DMS79 (cell line): ENCODE measurements at places on chromosomes 7 and 10.
A peak's percentile ranks its signal among the peaks of the same experiment; 100 is the strongest.

DNA sequence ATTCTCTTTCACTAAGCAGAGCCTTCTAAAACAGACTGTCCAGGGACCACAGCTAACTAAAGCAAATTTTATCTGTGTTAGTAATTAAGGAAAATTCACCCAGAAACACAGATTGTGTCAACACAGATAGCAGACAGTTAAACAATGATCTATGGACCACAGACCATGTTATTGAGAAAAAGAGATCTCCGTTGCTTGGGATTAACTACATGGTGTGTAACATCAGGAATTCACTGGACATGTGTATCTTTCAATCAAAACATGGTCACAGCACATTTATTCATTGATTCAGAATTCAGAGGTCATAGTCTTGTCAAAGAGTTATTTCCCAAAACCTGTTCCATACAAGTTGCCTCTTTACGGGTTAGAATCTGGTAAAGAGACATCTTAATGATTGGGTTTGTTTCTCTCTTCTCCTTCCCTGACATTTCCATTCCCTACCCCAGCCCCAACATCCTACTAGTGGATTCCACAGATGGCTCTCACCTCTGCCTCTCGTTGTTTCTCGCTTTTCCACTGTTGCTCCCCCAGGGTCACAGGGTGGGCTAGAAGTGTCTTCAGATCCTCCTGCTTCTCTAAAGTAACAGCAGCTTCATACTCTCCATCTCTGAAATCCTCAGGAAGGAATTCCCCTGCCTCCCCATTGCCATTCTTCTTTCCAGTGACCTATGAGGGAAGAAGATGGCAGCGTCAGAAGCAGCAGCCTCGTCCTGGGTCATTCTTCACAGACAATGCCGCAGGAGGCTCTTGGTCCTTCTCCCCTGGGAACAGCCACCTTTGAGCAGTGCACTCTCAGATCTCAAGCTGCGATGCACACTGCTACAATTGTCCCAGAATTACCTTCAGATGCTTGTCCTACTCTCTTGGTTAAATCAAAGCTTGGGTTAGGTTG, 958 bp downstream of the ANKRD1 start:
- DNase-seq = no peak

DNA sequence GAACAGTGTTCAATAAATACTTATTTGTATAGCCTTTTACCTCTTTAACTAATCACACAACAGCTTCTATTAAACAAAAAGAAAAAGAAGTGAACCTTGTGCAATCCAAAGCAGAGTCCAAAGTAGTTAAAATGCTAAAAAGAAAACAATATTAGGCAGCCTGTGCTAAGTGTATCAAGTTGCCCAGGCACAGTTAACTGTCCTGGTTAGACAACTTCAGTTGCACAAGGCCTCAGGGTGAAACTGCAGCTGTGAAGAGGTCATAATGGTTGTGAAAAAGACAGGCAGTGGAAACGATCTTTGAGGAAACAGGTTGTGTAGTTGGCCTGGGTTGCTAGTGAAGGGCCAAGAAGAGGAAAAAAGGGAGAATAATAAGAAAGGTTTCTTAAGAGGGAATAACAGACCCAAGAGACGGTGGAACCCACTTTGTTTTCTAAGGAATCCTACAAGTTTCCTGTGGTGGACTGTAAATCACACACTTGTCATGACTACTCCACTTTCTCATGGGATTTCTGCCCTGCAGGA, 6.0 kb upstream of the CROT start:
- DNase-seq = no peak

DNA sequence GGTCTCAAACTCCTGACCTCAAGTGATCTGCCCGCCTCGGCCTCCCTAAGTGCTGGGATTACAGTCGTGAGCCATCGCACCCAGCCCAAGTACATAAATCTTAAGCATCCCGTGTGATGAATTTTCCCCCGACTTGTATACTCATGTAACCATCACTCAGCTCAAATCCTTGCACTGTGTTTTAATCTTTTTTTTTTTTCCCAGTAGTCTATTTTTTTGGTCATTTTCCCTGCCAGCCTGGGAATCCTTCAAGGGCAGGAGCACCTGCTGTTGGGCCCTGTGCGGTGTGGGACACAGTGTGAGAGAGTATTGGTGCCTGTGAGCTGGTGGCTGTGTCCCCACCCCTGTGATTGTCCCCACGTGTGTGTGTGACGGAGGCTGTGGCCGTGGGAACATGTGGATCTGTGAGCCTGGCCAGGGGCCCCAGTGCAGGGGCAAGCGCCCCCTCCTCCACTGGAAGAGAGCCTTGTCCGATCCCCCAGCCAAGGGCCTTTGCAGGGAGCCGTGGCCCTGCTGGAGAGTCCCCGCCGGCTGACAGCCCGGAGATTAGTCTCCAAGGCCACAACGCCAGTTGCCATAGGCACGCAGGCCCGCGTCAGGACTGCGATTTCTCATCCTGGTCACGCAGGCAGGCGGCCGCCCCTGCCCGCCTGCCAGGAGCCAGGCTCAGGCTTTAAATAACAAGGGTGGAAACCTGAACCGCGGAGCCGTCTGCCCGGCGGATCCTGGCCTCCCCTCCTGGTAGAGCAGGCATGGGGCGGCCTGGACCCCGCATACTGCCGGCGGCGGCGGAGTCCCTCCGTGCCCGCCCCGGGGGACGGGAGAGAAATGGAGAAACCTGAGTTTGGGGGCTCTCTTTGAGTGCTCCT, 26.5 kb downstream of the GTF2IRD1 start:
- DNase-seq = peak; percentile 61

DNA sequence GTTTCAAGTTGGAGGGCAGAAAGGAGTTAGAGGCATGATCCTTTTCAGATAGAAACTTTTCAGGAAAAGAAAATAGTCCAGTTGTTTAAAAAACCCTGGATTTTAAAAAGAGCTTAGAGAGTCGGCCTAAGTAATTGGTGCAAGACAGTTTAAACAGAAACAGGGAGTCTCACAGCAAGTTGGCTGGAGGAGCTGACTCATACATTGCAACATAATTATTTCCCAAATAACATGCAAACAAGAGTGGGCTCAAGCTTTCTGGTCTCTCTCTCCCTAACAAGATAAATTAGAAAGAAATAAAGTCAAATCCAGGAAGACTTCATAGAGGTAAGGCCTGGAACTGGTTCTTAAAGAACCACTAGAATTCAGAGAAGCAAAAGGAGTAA, 100.3 kb upstream of the AGBL3 start:
- no peak for DNase-seq

GRCh38 chr7:139913021-139913844, 84.2 kb downstream of the TBXAS1 start:
- no peak for DNase-seq

GRCh38 chr10:88113657-88114272, 250.3 kb downstream of the PTEN start:
- DNase-seq = no peak

GRCh38 chr7:150972023-150972468, 6.1 kb downstream of the KCNH2 start:
- no peak for DNase-seq

DNA sequence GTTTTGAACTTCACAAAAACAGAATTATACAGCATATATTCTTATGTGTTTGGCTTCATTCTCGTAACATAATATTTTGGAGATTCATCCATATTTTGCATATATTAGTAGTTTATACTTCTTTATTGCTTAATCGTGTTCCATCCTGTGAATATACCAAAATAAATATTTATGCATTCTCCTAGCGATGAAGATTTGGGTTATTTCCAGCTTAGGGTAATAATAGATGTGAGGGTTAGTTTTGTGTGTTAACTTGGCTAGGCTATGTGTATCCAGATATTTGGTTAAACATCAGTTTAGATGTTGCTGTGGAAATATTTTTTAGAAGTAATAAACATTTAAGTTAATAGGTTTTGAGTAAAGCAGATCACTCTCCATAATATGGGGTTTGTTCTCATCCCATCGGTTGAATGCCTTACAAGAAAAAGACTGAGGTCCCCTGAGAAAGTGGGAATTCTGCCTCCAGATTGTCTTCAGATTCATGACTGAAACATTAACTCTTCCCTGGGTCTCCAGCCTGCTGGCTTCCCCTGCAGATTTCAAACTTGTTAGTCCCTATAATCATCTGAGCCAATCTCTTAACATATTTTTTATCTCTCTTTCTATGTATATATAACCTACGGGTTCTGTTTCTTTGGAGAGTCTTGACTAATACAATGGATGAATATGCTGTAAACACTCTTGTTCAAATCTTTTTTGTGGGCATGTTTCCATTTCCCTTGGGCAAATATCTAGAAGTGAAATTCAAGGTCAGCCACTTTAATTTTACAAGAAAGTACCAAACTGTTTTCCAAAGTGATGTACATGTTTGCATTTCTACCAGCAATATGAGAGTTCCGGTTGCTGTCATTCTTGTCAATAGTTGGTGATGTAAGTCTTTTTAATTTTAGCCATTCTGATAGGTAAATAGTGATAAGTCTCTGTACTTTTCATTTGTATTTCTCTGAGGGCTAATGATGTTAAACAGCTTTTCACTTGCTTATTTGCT, 48.7 kb downstream of the PDK4 start:
- no peak for DNase-seq

GRCh38 chr7:13420726-13421125, 568.7 kb downstream of the ETV1 start:
- DNase-seq = no peak

GRCh38 chr10:30915146-30915545, 116.5 kb downstream of the ZNF438 start:
- no peak for DNase-seq

GRCh38 chr7:11506417-11506816, 325.6 kb downstream of the THSD7A start:
- no peak for DNase-seq

GRCh38 chr10:104391969-104392296, 38.3 kb downstream of the CFAP58 start:
- no peak for DNase-seq
